ENCODE measurements at places on chromosomes 5 and 9.

- DNase-seq: no peak
Measured at GRCh38 chr9:70013598-70014196, 30.0 kb upstream of the MAMDC2 start.

GRCh38 chr5:139739150-139739974 is 56.2 kb upstream of the PSD2 start:
- no peak for DNase-seq

GRCh38 chr9:33698267-33698666 is 97.1 kb upstream of the PRSS3 start:
- DNase-seq: no peak

DNA sequence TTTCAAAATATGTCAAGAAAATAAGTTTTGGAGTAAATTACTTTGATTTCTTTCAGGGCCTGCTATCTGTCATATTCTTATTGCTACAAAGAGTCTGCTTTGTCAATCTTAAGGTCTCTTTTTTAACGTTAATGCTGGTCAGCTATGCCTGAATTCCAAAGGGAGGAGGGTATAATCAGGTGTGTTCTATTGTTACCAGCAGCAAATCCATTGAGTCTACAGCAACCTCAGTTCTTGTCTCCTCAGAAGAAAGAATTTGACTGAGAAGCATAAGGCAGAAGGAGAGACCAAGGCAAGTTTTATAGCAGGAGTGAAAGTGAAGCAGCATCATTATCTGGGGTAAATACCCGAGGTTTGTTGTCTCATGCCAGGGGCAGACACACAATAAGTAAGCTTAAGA is 23.7 kb upstream of the MINAR2 start:
- DNase-seq: no peak

GRCh38 chr5:60339691-60340201 is 360.2 kb downstream of the DEPDC1B start:
- no peak for DNase-seq

DNA sequence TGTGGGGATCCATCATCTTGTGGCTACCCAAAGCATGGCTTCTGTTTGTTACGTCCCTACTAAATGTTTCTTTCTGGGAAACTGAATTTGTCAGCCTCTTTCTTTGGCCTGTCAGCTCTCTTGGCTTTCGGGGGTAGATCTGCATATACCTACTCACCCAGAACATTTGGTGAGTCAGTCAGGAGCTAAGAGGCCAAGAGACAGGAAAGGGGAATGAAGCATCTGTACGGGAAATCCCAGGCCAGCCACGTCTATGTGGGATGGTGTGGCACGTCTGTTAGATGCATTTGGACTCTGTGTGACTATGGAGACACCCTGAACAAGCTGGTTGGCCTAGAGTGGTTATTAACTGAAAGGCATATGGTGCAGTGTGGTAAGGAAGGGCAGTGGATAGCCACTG is 58.1 kb downstream of the CDO1 start:
- DNase-seq: no peak

DNA sequence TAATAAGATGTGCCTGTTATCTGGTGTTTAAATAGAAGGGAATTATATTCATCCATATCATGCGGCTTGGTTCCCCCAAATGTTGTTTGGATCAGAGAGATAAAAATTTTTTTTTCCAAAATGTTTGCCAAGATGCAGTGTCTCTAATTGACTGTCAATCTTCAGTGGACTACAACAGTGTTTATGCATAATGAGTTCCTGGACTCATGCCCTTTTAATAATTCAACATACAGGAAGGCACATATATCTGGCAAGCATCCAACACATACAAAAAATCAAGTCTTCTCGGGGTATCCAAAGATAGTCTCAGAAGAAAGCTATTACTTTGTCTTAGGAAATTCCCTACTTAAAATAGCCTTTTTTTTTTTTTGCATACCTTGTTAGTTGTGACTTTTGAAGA is 1534.7 kb downstream of the EFNA5 start:
- DNase-seq: no peak

DNA sequence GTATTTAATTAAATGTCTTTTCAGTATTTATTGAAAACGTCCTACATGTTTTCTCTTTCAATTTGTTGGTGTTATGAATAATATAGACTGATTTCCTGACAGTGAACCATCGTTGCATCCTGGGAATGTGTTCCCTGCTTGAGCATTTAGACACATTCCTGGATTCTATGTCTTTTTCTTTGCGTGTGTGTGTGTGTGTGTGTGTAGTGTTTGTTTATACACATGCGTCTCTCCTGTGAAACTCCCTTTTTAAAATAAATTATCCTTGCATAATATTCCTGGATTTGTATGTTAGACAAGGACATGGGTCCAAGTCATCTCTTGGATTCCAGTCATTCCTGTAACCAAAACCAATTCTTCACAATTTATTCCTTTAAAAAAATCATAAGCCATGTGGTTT is 153.4 kb downstream of the HSPA4 start:
- no peak for DNase-seq

DNA sequence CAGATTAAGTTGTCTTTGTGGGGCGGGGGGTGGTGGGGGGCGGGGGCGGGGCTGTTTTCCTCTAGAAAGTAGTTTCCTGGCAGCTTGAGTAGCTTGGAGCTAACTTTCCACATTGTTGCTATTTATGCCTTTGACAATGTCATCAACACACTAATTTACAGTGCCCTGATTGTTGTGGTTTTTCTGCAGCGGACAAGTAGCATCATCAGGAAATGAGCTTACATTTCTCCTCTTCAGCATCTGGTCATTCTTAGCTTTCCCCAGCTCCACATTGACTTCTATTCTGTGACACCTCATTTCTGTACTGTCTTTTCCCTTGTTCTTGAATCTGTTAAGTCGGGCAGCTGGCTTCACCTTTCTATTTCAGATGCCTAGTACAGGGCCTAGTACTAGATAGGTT is 112.3 kb upstream of the RAD23B start:
- DNase-seq: no peak

DNA sequence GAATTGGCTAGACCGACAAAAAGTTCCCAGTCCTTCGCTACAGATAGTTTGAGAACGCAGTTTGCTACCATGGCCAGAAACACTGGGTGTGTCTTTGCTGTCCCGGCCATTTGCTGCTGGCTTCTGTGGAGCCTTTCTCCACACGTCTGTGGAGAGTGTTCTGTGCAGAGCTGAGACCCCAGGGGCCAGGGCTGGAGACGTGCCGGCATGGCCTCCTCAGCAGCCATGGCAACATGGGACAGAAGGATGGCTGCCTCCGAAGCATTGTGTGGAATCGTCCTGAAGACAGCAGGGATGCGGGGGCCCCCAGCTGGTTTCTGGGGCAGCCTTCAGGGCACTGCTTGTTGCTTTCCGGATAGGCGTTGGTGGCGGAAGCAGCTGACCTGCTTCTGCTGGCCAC is 142.8 kb downstream of the GADD45G start:
- no peak for DNase-seq

- peak; percentile 84 for DNase-seq
Measured at GRCh38 chr9:126914458-126915280, at the start of gene RALGPS1. Gene RALGPS1 (plus strand): TSS chr9:126914782. CDS start chr9:126962290, 47,508 bp downstream.

DNA sequence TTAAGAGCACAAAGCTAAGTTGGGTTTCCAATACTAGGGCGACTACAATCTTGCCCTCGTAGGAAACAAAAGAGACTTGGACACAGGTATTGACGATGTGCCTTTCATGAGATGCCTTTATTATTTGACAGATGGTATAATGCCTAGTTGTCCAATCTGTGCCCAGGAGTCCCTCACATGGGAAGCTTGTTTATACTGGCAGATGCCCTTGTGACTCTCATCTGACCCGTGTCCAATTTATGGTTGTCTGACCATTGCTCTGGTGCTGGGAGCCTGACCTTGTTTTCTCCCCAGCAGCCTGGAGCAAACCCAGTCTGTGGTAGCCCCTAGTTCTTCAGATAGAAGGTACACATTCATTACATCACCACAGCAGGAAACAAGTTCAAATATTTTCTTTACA is 511.7 kb downstream of the AGTPBP1 start:
- no peak for DNase-seq

- no peak for DNase-seq
Measured at GRCh38 chr5:109373932-109374331, 35.8 kb downstream of the PJA2 start.

GRCh38 chr5:171074747-171075146 is 212.9 kb downstream of the RANBP17 start:
- DNase-seq: no peak

- DNase-seq: no peak
Measured at GRCh38 chr5:157026789-157027424, 32.0 kb downstream of the HAVCR1 start.

DNA sequence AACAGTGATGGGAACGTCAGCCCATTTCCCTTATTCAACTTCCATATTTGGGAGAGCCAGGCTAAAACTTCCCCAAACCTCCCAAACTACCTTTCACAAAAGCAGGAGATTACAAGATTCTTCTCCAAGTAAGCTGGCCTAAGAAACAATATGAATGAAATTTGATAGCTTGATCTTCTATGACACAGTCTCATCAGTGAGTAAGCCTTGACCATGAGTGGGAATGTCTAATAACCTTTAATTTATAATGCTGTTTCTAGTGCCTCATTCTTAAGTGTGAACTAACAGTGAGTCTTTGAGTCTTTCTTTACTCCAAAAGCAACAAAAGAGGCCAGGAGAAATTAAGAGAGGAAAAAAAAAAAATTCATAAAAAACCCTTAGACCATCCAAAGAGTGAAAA is 1379.9 kb downstream of the EFNA5 start:
- no peak for DNase-seq

DNA sequence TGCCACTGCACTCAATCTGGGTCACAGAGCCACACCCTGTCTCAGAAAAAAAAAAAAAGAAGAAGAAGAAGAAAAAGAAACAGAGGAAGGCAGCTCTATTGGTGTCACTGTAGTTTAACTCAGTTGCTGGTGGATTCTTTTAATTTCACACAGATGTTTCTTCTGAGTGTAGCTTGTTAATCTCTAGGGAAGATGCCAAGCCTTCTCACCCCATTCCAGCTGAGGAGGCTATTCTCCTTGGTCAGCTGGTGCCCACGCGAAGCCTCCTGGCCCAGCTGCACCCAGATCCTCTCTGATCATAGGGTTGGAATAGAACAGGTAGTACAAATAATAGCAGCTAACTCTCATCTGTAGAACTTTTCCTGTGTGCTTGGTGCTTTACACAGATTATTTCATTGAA is 113.8 kb upstream of the SPRY4 start:
- DNase-seq: no peak

DNA sequence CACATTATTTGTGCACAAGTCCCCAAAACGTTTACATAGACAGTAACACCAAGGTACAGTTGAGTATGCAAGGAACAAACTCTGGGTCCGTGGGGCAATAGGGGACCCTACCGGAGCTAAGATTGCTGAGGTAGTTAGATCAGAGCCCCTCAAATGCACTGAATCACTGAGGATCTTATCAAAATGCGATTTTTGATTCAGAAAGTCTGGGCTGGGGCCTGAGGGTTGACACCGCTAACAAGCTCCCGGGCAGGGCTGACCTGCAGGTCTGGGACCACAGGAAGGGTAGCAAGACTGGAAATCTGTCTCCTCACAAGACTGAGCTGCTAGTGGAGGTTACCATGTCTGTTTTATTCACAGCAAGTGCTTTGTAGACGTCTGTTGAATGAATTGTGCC is 1.8 kb upstream of the IL3 start:
- DNase-seq: no peak

DNA sequence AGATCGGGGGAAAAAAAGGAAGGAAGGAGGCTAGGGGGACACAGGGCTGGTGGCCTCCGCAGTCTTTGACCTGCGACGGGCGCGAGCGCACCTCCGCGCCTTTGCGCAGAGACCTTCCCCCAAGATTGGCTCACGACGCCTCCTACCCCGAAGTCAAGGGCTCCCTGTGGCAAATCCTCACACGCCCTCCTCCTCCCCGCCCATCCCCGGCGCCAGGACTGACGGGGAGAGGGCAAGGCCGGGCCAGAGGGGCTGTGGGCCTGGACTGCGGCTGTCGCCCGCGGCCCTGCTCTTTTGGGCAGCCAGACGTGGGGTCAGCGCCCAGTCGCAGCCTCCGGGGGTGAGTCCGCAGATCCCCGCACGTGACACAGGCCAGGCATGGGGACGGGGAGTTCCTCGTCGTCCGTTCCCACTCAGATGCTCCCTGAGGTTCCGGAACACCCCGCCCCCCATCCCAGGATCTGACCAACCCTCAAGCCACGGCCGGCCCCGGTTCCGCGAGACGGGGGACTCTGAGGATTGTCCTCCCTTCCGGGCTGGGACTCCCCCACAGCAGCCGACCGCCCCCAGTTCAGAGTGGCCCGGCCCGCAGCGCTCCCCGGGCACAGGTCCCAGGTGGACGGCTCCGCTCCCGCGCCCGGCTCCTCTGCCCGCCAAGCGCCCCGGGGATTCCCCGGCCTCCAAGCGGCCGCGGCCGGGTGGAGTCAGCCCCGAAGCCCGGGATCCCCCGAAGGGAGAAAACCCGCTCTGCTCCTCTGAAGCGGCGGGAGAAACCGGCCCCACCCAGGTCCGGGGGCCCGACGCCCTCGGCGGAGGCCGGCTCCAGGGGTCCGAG is 543 bp upstream of the ANKRD33B start:
- DNase-seq: peak; percentile 29
